ENCODE measurements at places on chromosomes 3 and 15.

- DNase-seq: no peak
Measured at GRCh38 chr3:7512048-7512447, 651.1 kb downstream of the GRM7 start.

DNA sequence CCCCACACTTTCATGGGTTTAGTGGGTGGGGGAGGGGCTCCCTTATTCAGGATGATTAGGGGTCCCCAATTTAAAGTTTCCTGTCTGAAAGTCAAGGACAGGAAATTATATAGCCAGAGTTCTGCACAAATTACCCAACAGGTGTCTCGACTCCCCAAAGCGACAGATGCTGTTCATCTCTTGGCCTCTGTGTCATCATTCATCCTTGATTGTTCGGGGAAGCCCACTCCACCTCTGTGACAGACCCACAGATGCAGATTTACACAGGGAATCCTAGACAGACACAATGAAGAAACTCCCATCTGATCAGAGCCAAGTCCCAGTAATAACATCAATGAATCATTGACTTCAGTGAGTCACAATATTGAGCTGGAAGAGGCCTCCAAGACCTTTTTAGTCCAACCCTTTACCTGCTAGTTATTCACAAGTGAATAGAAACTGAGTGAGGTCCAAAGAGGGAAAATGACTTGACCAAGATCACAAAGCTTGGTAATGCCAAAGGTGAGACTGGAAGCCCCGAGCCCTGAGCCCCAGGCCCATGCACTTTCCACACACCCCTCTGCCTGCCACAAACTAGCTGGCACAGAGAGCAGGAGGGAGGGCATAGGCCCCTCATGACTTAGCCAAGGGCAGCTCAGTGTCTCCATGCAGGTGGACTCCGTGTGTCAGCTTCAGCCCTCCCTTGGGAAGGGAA lies 7.9 kb upstream of the SRP14 start:
- DNase-seq: no peak

- DNase-seq: no peak
Measured at GRCh38 chr3:168121184-168122017, 25.7 kb upstream of the GOLIM4 start.

DNA sequence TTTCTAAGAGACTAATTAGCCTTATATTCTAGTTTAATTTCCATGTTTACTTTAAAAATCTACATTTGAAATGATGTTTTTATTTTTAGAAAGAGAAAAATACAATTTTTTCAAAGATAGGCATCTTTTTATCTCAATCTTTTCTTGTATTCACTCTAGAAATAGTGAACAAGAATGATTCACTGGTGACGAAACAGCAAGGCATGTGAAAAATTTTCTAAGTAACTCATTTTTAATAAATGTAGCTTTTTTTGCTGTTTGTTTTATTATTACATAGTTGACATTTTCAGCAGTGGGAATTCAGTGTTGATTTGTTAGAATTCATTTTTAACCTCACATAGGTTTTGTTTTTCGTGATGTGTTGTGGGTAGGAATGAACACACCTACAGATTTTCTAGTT lies 1226.4 kb downstream of the NSUN3 start:
- no peak for DNase-seq

DNA sequence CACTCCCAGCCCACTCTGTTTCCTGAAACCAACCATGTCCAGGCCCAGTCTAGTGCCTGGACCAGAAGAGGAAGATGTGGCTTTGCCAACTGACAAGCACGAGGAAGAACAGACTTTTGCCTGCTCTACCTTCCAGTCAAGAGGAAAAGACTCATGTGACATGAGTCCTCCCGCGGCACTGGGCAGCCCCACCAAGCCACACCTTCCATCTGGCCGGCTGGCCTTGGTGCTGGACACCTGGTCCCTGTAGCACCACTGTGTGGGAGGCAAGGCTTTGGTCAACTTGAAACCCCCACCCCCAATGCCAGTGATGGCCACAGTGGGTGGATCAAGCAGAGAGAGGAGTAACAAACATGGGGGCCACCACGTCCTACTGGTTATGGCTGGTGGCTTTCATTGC lies 12.5 kb downstream of the CHDH start:
- DNase-seq: no peak

DNA sequence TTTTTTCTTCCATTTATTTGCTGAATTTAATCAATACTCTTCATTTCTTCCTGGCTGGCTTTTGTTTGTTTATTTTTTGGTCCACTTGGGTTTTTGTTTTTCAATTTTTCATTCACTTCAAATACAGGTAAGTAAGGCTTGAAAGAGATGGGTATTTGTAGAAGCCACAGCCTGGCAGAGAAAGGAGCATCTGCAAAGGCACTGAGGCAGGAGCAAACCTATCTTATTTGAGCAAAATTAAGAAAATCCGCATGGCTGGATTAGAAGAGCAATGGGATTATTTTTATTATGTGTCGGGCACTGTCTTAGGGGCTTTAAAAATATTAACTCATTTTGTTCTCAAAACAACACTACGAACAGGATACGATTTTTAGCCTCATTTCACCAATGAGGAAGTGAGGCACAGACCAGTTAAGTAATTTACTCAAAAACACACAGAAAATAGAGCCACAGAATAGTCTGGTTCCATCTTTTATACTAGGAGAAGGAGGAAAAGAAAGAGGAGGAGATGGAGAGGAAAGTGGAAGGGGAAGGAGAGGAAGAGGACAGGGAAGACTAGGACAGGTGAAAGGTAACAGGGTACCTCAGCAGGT lies 35.1 kb upstream of the CCDC80 start:
- DNase-seq: no peak

GRCh38 chr15:76347482-76348055 lies 11.0 kb downstream of the ISL2 start:
- no peak for DNase-seq

- no peak for DNase-seq
Measured at GRCh38 chr15:94239474-94239873, 8.1 kb downstream of the MCTP2 start.

- DNase-seq: no peak
Measured at GRCh38 chr15:71052356-71052755, 62.9 kb upstream of the THSD4 start.

GRCh38 chr3:19147905-19148767 lies at the start of gene KCNH8:
Gene KCNH8, plus strand, starts transcription at chr3:19148510. Its CDS starts 210 bp downstream, at chr3:19148720.
- DNase-seq: no peak

GRCh38 chr15:51025454-51025846 lies 69.3 kb downstream of the TNFAIP8L3 start:
- no peak for DNase-seq

GRCh38 chr3:47802734-47803479 lies at the start of gene DHX30:
Gene DHX30, plus strand, starts transcription at chr3:47803138. Its CDS starts 7,546 bp downstream, at chr3:47810684.
- DNase-seq: peak; percentile 70

GRCh38 chr3:25781145-25781757 lies 2.0 kb downstream of the NGLY1 start:
- no peak for DNase-seq

- no peak for DNase-seq
Measured at GRCh38 chr3:72346526-72346926, 501.7 kb downstream of the SHQ1 start.

GRCh38 chr15:74535388-74536084 lies 5.5 kb upstream of the ARID3B start:
- no peak for DNase-seq

GRCh38 chr3:133887803-133888703 lies 7.6 kb downstream of the RAB6B start:
- no peak for DNase-seq

DNA sequence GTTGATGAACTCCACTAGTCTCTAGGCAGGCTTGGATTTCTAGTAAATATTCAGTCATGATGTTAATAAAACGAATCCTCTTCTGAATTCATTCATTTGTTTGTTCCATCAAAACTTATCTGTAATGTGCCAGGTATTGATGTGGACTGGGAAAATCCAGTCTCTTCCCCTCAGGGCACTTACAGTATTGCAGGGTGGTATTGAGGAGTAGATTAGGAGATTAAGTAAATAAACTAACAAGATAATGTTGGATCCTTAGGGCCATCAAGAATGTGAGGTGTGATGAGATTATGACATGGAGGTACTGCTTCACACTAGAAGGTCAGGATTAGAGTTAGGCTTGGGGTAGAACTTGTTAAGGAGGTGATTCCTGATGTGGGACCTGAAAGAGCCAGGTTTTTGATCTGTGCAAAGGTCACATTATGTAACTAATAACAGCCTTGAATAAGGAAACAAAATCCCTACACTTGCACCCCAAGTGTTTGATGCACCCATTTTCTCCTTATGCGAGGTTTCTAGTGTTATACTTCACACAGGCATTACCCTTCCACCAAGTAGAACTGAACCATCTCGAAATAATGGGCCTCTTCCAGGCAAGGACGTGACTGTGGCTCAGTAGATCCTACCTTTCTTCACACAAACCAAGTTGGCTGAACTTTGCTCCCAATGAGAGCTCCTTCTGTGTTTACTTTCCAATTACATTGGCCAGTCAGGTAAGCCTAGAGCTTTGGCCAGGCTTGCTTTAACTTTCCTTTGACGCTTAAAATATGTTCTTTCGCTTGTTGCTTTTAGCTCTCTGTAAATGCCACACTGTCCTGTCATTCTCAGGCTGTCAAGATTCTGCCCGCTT lies 16.7 kb downstream of the MCTP2 start:
- DNase-seq: no peak

DNA sequence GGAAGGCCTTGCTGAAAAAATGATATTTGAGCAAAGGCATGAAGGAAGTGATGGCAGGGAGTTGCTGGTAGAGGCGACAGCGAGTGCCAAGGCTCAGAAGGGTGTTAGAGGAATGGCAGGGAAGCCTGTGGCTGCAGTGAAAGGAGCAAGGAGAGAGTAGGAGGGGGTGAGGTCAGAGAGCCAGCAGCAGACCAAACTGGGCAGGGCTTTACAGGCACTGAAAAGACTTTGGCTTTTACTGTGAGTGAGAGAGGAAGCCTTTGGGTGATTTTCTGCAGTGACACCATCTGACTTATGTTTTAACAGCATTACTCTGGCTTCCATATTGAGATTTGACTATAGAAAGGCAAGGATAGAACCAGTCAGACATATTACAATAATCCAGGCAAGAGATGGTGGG lies 11.4 kb downstream of the TICRR start:
- DNase-seq: no peak

- DNase-seq: no peak
Measured at GRCh38 chr3:39196671-39197356, 4.4 kb upstream of the XIRP1 start.

DNA sequence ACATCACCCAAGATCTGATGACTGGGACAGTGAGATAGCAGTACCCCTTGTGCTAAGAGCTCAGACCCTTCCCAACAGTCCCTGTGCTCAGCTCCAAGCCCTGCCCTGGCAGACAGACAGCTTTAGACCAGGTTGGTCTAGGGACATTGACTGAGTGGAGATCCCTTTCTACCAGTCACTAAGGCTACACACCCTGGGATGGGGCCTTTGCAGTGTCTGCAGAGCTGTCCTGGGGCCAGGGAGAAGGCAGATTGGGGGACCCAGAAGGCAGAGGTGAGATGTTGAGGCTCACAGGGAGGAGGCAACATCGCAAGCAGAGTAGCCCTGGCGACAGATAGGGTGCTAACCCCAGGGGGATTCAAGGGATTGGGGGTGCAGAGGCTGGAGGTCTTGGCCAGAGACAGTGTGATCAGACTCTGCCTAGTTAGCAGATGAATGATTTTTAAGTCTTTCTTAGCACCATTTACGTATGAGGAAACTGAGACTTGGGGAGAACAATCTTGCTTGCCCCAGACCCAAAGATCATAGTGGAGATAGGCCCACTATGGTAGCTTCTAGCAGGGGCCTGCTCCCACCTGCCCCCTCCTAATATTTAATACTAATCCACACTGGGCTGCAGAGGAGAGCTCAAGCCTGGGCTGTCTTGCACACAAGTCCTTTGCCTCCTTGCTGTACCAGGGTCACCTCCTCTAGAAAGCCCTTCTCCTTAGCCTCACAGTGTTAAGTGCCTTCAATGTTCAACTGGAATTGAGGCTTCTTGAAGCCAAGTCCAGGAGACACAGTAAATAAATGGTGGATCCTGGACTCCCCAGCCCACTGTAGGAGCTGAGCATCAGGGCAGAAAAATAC lies 32.6 kb downstream of the HMCES start:
- DNase-seq: no peak

DNA sequence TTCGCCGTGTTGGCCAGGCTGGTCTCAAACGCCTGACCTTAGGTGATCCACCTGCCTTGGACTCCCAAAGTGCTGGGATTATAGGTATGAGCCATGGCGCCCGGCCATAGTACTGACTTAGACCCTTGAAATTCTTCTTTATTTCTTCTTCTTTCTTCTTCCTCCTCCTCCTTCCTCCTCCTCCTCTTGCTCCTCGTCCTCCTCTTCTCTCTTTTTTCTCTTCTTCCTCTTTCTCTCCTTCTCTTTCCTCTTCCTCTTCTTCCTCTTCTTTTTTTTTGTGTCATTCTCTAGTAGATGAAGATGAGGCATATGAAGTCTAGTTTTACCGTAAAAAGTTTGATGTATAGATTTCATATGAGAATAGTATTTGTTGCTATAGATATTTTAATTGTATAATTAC lies 9.3 kb downstream of the RPL15 start:
- DNase-seq: no peak

- no peak for DNase-seq
Measured at GRCh38 chr3:119073258-119074001, 38.8 kb upstream of the IGSF11 start.

DNA sequence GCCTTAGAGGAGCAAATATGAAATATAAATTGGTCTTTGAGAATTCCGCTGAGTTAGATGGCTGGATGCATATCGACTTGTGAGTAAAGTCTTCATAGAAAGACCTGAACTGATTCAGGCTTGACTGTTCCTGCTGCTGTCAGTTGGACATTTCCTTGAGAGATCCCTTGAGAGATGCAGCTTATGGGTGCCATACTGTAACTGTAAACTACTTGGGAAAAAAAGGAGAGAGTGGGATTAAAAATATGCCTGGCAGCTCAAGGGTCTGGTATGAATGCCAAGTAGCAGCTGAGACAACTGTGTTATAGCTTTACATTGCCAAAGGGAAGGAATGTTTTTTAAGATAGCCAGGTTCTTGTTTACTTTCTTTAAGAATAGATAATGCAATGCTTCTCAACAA lies 926.6 kb downstream of the EPHA3 start:
- DNase-seq: no peak

DNA sequence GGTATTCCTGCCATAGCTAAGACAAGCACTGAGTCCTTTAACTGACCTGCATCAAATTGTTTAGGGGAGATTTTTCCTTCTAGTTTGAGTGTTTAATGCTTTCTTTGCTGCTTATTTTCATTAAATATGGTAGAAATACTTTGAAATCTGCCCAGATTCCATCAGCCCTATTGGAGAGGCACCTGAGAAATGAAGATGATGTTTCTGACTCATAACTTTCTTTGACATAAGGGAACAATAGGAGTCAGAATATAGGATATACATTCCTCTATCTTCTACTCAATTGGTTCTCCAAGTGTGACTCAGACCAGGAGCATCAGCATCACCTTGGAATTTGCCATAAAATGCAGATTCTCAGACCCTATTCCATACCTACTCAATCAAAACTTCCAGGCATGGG lies 27.4 kb downstream of the BTD start:
- no peak for DNase-seq
